ENCODE measurements at places on chromosomes 11 and 22.

- DNase-seq = no peak
These were observed 7.1 kb upstream of the RANBP1 start for GRCh38 chr22:20108757-20109230.

DNA sequence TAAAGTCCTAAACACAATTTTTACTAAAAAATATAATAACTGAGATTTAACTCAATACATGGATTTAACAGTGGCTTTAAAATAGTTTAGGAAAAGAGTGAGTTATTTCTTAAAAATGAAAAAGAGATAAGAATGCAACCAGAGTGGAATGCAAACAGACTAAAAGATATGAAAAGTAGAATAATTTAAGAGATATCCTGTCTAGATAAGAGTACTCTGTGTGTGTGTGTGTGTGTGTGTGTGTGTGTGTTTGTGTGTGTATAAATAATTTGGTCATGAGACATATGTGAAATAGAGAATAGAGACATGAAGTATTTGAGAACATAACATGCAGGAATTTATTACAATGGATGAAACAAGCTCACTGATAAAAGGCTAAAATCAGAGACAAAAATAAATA lies 986.9 kb upstream of the CHORDC1 start:
- no peak for DNase-seq

GRCh38 chr22:30333707-30334087 lies 7.0 kb upstream of the TBC1D10A start:
- no peak for DNase-seq

GRCh38 chr22:38467438-38467903 lies 425 bp upstream of the KDELR3 start:
- DNase-seq = no peak

DNA sequence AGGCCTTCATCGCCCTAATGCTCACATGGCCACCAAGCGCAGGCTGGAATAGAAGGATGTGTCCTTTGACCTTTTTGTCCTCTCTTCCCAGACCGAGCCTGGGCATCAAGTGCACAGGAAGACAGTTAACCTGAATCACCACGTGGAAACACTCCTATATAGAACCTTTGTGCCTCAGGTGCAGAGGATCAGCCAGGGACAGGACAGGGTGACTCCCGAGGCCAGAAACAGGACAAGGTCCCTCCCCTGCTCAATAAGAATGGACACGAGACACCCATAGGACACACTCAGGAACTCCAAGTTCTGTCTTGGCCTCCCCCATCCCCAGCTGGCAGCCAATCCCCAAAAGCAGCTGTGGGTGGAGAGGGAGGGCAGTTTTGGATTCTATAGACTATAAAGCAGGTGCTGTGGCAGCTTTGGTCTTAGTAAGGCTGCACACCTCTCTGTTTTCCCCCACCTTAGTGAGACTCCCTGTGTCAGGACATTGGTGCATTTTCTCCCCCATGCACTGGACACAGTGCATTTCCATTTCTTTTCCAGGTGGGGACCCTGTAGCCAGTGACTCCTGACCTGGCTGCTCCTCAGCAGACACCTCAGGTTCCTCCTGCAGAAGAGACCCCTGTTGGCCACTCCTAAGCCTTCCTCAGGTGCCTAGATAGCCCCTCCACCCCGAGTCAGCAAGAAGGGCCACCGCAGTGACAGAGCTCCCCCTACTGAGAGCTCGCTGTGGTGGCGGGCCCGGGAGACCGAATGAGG lies 43.6 kb upstream of the POU2AF1 start:
- DNase-seq = peak; percentile 55

DNA sequence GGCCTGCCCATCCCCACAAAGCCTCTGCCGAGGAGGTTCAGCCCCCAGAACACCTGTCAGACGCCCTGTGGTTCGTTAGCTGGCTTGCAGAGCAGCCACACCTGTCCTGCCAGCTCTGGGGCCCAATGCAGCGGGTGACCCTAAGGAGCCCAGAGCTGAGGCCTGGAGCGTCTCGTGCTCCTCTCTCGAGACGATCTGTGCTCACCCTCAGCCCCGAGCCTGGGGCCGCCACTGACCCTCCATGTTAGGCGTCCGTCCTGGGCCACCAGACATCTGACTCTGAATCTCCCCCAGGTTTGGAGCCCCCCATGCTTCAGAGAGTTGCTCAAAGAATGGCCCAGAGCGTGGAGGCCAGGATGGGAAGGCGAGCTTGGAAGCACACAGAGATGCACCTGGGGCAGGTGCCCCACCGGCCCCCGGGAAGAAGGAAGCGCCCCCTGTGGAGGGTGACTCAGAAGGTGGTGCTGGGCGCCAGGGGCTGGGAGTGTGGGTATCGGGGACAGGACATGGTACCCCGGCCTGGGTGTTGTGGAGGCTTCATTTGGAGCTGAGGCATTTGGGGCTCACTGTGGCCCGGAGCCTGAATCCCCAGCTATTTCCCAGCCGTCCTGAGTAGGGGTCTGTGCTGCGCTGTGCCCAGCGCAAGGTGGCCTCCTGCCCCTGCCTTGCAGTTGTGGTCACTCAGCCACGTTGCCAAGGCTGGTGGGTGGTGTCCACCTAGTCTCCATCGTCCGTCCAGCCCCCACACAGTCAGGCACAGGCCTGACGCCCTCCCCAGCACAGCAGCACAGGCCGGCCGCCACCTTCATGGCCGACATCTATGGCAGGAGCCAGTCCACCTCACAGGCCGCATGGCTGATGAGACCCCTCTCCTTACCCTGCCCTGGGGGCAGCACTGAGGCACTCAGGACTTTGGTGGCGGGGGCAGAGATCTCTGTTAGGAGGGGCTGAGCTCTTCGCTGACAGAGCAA lies 36.2 kb downstream of the SBF1 start:
- DNase-seq = no peak

DNA sequence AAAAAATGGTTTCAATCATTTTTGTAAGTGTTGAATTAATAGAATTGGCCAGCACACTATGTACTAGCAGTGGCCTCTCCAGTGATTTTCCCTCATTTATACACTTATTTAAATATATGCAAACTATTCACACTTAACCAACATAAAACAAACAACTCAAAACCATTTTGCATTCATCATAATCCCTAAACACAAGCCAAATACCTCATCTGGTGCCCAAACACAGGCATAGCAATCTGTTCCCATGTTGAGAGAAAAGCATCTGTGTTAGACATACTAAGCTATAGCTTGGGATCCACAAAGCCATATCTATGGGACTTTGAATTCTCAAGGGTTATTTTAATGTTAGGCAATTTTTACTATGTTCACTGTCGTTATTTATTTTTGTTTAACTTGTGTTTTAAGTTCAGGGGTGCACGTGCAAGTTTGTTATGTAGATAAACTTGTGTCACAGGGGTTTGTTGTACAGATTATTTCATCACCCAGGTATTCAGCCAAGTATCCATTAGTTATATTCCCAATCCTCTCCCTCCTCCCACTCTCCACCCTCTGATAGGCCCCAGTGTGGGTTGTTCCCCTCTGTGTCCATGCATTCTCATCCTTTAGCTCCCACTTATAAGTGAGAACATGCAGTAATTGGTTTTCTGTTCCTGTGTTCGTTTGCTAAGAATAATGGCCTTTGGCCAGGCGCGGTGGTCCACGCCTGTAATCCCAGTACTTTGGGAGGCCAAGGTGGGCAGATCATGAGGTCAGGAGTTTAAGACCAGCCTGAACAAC lies 31.0 kb upstream of the RCN1 start:
- no peak for DNase-seq

DNA sequence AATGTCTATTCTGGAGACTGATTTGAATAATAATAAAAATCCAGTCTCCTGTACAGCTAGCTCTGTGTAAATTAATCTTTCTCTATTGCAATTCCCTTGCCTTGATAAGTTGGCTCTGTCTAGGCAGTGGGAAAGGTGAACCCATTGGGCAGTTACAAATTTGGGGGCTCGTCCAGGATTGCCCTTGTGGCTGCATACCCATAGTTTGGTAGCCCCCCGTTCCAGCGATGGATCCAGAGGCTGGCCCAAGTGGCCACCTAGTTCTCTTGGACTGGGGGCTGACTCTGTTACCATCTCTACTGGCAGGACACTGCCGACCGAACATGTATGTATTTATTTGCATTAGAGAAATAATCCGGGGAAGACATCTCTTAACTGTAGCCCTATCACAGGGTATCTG lies 326.2 kb upstream of the PDGFD start:
- DNase-seq = no peak

DNA sequence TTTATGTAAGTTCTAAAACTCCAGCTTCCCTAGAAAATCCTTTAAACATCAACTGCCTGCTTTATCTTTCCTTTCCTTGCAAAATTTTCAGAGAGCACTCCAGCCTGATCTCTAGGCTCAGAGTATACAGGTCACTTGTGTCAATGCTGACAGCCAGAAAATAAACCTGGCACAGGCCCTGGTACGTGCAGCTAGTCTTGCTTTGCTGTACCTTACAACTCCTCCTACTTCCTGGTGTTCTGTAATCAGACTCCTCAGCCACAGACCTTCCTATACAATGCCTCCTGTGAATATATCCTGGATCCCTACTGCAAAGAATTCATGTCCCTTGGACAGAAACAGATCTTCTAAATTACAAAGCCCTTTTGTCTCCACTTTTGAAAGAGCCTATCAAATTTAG lies 24.2 kb upstream of the TMEM123 start:
- peak; percentile 60 for DNase-seq

- DNase-seq = no peak
These were observed 178.2 kb upstream of the TMEM45B start for GRCh38 chr11:129637473-129637872.

DNA sequence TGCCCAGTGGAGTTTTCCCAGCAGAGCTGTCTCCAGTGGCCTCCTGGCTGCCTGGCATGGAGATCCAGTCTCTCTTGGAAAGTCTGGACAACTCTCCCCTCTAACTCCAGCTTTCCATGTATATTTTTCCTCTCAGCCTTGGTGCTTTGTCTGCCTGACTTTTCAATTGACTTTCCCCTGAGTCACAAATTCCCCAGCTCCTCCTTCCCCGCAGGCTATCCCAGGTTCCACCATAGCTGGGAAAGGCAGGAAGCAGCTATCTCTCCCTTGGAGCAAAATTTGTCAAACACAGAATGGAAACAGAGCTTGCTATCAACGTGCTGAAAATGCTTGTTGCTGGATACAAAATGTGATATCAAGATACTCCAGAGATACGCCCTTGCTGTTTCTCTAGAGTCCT lies 384.8 kb downstream of the TMEM135 start:
- DNase-seq = peak; percentile 21

- no peak for DNase-seq
These were observed 7.3 kb upstream of the AMBRA1 start for GRCh38 chr11:46601129-46601528.

DNA sequence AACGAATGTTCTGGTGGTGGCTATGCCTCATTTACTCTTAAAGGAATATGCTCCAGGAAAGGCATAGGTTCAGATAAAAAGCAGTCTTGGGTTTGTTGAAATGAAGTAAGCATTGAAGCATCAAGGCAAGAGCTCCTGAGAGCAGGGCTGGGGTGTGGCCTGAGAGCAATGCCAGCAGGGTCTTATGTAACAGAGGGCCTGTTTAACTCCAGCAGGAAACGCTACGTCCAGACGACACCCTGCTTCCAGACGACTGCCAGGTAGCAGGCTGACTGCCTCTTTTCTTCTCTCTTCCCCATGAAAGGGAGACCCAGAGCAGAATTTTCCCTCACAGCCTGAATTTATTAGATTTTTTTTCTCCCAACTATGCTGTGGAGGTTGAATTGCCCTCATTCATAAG lies 127.2 kb upstream of the SLC5A12 start:
- no peak for DNase-seq

GRCh38 chr11:118956847-118957469 lies 860 bp downstream of the UPK2 start:
- no peak for DNase-seq

- no peak for DNase-seq
These were observed 33.8 kb downstream of the CASP4 start for GRCh38 chr11:104934594-104934993.

- no peak for DNase-seq
These were observed 12.6 kb downstream of the IL2RB start for GRCh38 chr22:37137131-37137530.

- DNase-seq = no peak
These were observed 264.0 kb upstream of the CCDC90B start for GRCh38 chr11:83549984-83550667.

DNA sequence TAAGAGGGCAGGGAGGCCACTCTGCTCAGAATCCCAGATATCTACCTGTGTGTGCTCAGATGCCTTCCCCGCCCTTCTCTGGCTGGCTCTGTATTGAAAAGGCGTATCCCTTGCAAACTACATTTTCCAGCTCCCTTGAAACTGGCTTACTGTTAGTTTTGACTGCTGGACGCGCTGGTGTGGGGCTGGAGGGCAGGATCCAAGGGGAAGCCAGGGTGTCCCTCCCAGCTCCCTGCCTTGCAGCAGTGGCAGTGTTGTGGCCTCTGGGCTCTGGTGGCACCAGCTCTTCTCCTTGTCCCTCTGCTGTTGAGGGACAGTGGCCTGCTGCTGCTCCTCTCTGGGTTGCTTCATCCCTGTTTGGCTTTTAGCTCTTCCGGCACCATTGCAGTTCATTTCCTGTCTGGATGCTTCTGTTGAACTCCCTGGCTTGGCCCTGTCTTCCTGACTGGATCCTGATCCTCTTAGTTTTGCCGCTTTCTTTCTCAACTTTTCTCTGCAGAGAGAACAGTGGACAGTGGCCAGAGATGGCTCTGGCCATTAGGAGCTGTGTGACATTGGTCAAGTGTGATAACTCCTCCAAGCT lies 107.1 kb upstream of the PARVA start:
- no peak for DNase-seq

DNA sequence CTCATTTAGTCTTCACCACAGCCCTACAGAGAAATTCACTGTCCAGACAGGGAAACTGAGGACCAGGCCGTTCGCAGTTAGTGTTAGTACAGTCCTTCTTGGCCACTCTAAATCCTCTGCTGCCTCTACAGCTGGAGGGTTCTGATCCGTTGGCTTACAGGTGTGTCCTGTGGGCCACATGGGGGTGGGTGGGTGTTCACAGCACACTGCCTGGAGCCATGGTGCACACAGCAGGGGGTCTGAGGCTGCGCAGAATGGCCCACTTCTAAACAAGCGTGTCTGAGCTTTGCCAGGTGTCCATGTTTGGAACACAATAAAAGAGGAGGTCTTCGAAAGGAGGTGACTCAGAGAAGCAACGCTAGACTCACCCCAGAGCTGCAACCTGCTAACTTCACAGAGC lies 249.0 kb downstream of the ST3GAL4 start:
- no peak for DNase-seq

DNA sequence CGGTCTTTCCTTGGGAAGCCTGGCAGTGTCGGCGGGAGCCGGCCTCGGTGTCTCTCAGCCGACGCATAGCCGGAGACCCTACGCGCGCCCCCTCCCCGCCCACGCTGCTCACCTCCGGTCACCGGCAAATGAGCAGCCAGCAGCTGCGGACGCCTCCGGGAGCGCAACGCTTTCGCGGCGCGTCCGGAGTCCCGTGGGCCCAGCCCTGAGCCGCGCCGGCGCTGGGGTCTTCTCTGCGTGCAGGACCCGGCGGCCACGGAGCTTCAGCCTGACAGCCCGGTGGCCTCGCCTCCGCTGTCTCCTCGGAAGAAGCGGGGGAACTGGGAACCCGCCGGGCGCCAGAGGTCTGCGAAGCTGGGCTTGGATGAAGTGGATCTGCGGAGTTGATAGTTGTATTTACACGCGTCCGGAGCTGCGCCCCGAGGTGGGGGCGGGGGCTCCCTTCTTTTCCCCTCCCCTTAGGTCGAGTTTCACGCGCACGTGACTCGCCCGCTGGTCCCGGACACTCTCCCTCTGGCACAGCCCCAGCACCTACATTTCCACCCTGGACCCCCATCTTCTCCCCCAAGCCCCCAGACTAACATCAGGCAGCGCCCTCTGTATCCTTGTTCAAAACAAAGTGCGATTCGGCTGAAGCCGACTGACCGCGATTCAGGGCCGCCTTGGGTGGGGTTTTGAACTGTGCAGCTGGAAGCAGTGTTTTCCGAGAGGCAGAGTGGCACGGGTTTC lies at the start of gene SLC43A1:
Gene SLC43A1, minus strand, starts transcription at position 371 of the 729 bp plus-strand sequence. CDS start 1,591 bp downstream, outside the sequence.
- DNase-seq = peak; percentile 67

- no peak for DNase-seq
These were observed 128.0 kb upstream of the FGF3 start for GRCh38 chr11:69947059-69947792.

All from HTR-8/SVneo (cell line).